H9 (cell line): ENCODE measurements at places on chromosomes 2 and 18.

- no peaks in the 10 kb centered on the region; the same call in 2 of the 3 replicates for H3K36me3 ChIP-seq
- H3K27me3 ChIP-seq = peaks cover 97% of the 10 kb centered on the region
- no peak overlapping the region for H3K27ac ChIP-seq
- DNase-seq = no peak
- no peaks in the 10 kb centered on the region for H3K4me1 ChIP-seq
Measured at GRCh38 chr2:176167398-176167797, 10.3 kb downstream of the HOXD3 start.

DNA sequence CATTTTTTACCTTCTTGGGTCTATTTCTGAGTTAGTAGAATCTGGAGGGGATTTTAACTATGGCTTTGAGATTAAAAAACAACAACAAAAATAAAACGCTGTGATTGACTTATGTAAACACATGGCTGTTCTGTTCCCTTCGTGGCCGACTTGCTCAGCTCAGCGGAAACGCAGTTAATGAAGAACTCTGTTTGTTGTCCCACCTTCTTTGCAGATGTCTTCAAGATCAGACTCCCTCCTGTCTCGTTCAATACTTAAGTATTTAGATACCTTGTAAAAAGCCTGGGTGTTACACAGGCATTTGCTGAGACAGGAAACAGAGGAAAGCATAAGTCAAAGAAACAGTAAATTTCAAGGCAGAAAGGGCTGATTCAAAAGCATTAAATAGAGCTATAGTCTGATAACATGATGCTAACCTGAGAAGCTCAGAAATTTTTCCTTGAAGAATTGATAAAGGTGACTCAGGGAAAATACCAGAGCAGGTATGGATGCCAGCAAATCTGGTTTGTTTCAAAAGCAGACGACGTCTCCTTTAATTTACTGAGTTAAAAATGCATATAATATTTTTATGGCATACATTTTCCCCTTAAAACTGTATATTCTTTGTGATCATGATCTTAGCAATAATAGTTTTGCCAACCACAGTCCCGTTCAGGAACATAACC is 21.7 kb upstream of the POLI start:
- no peak for DNase-seq
- peak overlapping the region; percentile 31 for H3K4me3 ChIP-seq
- no peaks in the 10 kb centered on the region for H3K36me3 ChIP-seq
- peak overlapping the region; percentile 96 for H3K27ac ChIP-seq
- no peaks in the 10 kb centered on the region; the same call in 1 of the 2 replicates for H3K4me1 ChIP-seq

DNA sequence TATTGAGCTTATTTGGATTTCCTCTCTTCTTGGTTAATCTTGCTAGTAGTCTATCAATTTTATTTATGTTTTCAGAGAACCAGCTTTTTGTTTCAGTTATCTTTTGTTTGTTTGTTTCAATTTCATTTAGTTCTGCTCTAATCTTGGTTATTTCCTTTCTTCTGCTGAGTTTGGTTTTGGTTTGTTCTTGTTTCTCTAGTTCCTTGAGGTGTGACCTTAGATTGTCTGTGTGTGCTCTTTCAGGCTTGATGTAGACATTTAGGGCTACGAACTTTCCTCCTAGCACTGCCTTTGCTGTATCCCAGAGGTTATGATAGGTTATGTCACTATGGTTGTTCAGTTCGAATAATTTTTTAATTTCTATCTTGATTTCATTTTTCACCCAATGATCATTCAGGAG is 141.6 kb downstream of the ZNF236 start:
- no peaks in the 10 kb centered on the region for H3K27me3 ChIP-seq
- H3K27ac ChIP-seq = no peak overlapping the region
- no peak for DNase-seq
- H3K4me1 ChIP-seq = peaks cover 5% of the 10 kb centered on the region; the same call in 1 of the 2 replicates
- H3K36me3 ChIP-seq = peaks cover 43% of the 10 kb centered on the region

DNA sequence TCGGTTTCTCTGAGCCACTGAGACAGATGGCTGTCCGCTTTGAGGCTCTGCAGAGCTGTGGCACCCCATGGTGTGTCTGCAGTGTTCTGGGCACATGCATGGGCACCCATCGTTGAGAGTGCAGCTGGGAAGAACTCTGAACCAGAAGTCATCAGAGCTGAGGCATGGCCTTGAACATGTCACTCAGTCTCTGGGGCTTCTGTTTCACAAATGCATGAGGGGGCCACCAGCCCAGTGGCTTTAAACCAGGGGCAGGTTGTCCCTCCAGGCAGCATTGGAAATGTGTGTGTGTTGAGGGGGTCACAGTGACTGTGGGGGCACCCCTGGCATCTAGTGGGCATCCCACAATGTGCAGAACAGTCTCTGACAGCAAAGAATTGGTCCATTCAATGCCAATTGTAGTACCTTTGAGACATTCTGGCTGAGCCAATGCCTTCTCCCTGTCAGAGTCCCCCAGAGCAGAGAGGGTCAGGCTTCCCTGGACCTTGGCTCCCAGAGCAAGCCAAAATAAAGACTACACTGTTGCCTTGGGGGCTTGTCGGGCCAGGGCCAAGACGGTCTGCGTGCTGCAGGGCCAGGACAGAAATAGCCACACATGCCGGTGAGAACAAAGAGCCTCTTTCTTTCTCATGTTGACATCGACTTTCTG is 9.3 kb upstream of the PSMD1 start:
- DNase-seq = no peak
- no peaks in the 10 kb centered on the region; the same call in 1 of the 2 replicates for H3K27me3 ChIP-seq
- no peaks in the 10 kb centered on the region for H3K4me1 ChIP-seq

GRCh38 chr18:63095768-63096167 is 223.8 kb downstream of the BCL2 start:
- H3K27ac ChIP-seq = no peak overlapping the region
- no peak for DNase-seq
- no peaks in the 10 kb centered on the region; the same call in 2 of the 3 replicates for H3K36me3 ChIP-seq
- no peaks in the 10 kb centered on the region for H3K27me3 ChIP-seq
- no peak overlapping the region for H3K4me3 ChIP-seq

DNA sequence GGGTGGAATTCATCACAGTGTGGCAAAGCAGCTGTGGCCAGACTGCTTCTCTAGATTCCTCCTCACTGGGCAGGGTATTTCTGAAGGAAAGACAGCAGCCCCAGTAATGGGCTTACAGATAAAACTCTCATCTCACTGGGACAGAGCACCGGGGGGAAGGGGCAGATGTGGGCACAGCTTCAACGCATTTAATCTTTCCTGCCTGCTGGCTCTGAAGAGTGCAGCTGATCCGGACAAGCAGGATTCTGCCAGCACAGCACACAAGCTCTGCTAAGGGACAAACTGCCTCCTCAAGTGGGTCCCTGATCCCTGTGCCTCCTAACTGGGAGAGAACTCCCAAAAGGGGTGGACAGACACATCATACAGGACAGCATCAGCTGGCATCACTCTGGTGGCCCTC is 779.9 kb upstream of the CNTNAP5 start:
- DNase-seq = no peak
- H3K4me3 ChIP-seq = no peak overlapping the region
- no peak overlapping the region for H3K27ac ChIP-seq
- no peaks in the 10 kb centered on the region for H3K4me1 ChIP-seq
- no peaks in the 10 kb centered on the region; the same call in 2 of the 3 replicates for H3K36me3 ChIP-seq

DNA sequence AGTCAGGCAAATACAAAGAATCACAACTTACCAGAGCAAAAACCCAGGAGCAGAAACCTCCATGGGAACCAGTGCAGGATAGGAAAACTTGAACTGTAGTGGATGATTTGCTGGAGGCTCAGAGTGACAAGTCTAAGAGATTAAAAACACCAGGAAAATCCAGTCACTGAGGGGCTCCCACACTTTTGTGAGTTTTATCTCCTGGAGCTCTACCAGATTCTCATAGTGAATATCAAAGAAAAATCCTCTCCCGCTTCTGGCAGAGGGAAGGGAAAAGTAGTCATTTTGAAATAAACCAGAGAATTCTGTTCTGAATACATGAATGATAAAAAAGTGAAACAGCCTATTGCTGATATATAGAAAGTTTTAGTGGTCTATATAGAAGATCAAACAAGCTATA is 23.1 kb downstream of the NABP1 start:
- no peak overlapping the region for H3K27ac ChIP-seq
- no peak for DNase-seq
- no peak overlapping the region for H3K4me3 ChIP-seq
- no peaks in the 10 kb centered on the region for H3K36me3 ChIP-seq
- no peaks in the 10 kb centered on the region for H3K27me3 ChIP-seq

GRCh38 chr2:226636586-226636985 is 163.0 kb downstream of the IRS1 start:
- H3K4me1 ChIP-seq = no peaks in the 10 kb centered on the region
- H3K36me3 ChIP-seq = peaks cover 5% of the 10 kb centered on the region; the same call in 2 of the 3 replicates
- H3K27me3 ChIP-seq = no peaks in the 10 kb centered on the region
- H3K27ac ChIP-seq = no peak overlapping the region
- H3K4me3 ChIP-seq = no peak overlapping the region
- no peak for DNase-seq

DNA sequence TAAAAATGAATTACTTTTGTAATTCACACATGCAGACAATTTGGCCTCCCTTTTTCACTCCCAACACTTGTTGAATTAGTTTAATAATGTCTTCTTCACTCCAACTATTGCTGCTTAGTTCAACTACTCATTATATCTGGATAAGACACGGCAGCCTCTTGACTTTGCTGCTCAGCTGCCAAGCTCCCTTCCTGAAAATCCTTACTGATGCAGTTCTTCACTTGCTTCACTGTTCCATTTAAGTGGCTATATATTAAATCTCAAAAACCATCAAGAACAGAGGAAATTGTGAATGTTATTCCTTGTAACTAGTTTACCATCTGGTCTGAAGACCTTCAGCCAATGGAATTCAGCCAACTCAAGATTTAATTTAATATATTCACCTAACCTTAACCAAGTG is 127.1 kb downstream of the NCOA1 start:
- H3K4me1 ChIP-seq = no peaks in the 10 kb centered on the region; the same call in 1 of the 2 replicates
- no peaks in the 10 kb centered on the region for H3K27me3 ChIP-seq
- no peaks in the 10 kb centered on the region for H3K36me3 ChIP-seq
- DNase-seq = no peak
- no peak overlapping the region for H3K4me3 ChIP-seq

DNA sequence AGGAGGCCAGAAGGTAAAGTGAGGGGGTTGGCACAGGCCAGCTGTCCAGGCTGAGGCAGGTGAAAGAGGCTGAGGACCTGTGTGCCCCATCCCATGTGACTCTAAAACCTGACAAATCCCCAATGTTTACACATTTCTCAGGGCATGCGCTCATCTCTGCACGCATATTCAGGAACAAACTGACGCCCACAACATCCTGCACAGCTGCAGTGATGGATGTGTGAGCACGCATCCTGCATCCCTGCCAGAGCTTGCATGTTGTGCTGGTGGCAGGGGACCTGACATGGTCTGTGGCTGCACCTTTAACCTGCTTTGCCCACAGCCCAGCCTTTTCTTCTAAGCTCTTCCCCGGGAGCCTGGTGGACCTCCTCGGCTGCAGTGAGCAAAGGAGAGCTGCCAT is 83.1 kb downstream of the FBXO15 start:
- H3K36me3 ChIP-seq = no peaks in the 10 kb centered on the region
- no peak overlapping the region for H3K27ac ChIP-seq
- H3K4me3 ChIP-seq = no peak overlapping the region
- H3K4me1 ChIP-seq = peaks cover 3% of the 10 kb centered on the region; the same call in 1 of the 2 replicates
- no peak for DNase-seq

DNA sequence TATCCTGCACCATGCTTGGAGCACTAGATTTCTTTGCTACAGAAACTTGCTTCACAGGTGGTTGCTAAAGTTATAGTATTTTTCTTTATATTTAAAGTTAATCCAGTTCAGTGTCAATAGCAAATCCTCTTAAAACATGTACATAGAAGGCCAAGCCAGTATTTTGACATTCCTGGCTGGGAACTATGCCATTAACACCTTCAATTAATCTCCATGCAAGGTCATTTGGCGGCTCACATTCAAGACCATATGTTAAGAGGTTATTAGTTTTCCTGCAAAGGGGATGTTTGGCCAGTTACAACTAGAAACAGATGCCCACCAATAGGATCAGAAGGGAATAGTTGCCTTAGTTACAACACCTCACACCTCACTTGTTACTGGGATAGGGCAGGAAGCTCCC is 261.3 kb upstream of the MEIS1 start:
- H3K4me1 ChIP-seq = no peaks in the 10 kb centered on the region
- H3K4me3 ChIP-seq = no peak overlapping the region
- H3K36me3 ChIP-seq = peaks cover 3% of the 10 kb centered on the region; the same call in 1 of the 3 replicates
- H3K27me3 ChIP-seq = no peaks in the 10 kb centered on the region
- H3K27ac ChIP-seq = no peak overlapping the region
- no peak for DNase-seq

- DNase-seq = peak; percentile 8
- H3K27ac ChIP-seq = no peak overlapping the region
- no peaks in the 10 kb centered on the region for H3K4me1 ChIP-seq
- no peaks in the 10 kb centered on the region for H3K27me3 ChIP-seq
- peaks cover 12% of the 10 kb centered on the region for H3K36me3 ChIP-seq
Measured at GRCh38 chr2:239321596-239322415, 79.0 kb downstream of the HDAC4 start.

DNA sequence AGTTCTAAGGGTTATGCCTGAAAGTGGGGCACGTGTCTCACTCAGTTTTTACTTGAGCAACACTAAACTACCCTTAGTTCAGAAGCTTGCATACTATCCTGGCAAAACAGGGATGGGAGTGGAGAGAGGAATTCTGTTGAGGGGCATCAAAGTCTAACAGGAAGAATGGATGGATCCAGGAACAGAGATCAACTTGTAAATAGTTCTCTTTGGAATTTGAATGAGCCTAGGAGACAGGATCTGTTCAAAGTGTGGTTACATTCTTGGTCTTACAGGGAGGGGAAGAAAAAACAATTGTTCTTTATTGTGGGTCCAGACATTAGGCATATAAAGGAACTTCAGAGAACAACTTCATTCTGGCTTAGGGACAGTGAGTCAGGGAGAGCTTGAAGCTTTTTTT is 560.2 kb downstream of the CNTNAP5 start:
- DNase-seq = no peak
- H3K4me1 ChIP-seq = no peaks in the 10 kb centered on the region; the same call in 1 of the 2 replicates
- H3K4me3 ChIP-seq = no peak overlapping the region
- no peaks in the 10 kb centered on the region for H3K36me3 ChIP-seq
- no peaks in the 10 kb centered on the region for H3K27me3 ChIP-seq
- no peak overlapping the region for H3K27ac ChIP-seq

DNA sequence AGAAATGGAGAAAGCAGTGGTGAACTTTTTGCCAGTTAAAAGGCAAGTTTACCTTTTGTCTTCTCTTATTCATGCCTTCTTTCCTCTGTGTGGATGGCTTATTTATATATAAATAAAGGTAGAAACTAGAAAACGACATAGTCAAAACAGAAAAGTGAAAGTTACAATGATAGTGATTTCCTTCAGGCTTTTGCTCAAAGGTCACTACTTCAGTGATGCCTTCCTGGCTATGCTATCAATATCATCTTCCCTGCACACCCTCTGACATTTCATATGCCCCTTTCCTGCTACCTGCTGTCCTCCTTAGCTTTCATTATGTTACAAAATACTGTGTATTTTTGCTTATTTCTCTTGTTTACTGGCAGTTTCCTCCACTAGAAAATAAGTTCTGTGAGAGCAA is 132.0 kb upstream of the NOSTRIN start:
- no peaks in the 10 kb centered on the region for H3K27me3 ChIP-seq
- no peak for DNase-seq
- no peaks in the 10 kb centered on the region; the same call in 1 of the 2 replicates for H3K4me1 ChIP-seq
- no peak overlapping the region for H3K27ac ChIP-seq
- H3K36me3 ChIP-seq = no peaks in the 10 kb centered on the region; the same call in 2 of the 3 replicates
- no peak overlapping the region for H3K4me3 ChIP-seq

GRCh38 chr2:181697571-181697970 is 17.3 kb upstream of the NEUROD1 start:
- H3K27ac ChIP-seq = no peak overlapping the region
- DNase-seq = no peak
- no peaks in the 10 kb centered on the region for H3K4me1 ChIP-seq
- no peaks in the 10 kb centered on the region for H3K27me3 ChIP-seq

GRCh38 chr2:240377366-240377765 is 58.1 kb upstream of the GPC1 start:
- no peaks in the 10 kb centered on the region for H3K36me3 ChIP-seq
- no peaks in the 10 kb centered on the region for H3K4me1 ChIP-seq
- H3K4me3 ChIP-seq = no peak overlapping the region
- H3K27me3 ChIP-seq = no peaks in the 10 kb centered on the region
- H3K27ac ChIP-seq = no peak overlapping the region
- no peak for DNase-seq
